ENCODE measurements at places on chromosomes 11 and 22.

DNA sequence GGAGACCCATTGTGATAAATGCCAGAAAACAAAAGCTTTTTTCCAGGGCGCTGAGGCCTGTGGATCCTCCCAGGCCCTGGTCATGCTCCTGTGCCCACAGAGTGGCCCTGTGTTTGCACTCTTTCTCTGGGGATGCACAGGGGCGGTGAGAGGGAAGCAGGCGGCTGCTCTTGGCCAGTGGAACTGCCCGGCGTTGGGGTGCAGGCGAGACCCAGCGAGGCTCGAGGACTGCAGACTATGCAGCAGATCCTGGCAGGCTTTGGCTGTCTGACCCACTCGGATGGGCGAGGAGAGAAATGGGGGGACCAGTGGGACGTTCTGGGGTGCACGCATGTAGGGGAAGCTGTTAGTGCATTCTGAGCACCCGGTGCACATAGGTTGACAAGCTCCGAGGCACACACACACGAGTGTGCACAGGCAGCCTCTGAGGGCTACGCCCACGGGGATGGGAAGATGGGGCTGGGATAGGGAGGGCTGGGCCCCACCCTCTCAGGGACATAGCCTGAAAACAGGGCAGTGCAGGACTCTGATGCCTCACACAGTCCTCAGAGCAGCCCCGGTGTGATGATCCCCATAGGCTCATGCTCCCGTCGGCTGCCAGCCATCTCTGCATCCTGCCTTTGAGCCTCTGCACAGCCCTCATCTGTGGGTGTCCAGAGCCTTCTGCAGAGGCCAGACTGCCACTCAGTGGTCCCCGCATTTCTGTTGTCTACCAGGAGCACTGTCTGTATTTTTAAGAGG is 1233.5 kb downstream of the BRD1 start:
- no peak for DNase-seq

- DNase-seq: no peak
Measured at GRCh38 chr11:95542868-95543551, 246.6 kb downstream of the FAM76B start.

GRCh38 chr11:67276781-67277230 is 10.5 kb downstream of the GRK2 start:
- no peak for DNase-seq

DNA sequence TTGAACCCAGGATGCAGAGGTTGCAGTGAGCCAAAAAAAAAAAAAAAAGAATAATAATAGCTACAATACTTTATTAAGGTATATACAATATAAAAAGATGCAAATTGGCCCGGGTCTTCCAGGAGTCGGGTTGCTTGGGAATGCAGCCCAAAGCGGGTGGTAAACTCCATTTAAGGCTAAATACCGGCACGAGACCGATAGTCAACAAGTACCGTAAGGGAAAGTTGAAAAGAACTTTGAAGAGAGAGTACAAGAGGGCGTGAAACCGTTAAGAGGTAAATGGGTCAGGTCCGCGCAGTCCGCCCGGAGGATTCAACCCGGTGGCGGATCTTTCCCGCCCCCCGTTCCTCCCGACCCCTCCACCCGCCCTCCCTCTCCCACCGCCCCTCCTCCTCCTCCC is 143.3 kb downstream of the DLG2 start:
- DNase-seq: no peak

GRCh38 chr22:49124608-49125007 is 703.1 kb downstream of the BRD1 start:
- DNase-seq: no peak

DNA sequence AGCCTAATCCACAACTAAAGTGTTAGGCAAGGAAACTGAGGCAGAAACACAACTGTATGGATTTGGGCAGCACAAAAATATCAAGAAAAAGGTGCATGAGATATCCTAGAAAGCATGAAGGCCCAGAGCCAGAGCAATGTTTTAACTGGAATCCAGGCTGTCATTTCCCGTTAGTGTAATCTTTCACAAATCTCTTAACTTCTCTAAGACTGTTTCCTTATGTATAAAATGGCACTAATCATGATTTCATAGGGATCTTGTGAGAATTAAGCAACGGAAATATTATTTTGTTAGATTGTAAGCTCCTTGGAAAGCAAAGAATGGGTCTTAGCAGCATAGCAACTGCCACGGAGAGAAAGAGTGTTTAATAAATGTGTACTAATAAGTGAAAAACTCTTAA is 14.7 kb upstream of the SYTL2 start:
- DNase-seq: no peak

DNA sequence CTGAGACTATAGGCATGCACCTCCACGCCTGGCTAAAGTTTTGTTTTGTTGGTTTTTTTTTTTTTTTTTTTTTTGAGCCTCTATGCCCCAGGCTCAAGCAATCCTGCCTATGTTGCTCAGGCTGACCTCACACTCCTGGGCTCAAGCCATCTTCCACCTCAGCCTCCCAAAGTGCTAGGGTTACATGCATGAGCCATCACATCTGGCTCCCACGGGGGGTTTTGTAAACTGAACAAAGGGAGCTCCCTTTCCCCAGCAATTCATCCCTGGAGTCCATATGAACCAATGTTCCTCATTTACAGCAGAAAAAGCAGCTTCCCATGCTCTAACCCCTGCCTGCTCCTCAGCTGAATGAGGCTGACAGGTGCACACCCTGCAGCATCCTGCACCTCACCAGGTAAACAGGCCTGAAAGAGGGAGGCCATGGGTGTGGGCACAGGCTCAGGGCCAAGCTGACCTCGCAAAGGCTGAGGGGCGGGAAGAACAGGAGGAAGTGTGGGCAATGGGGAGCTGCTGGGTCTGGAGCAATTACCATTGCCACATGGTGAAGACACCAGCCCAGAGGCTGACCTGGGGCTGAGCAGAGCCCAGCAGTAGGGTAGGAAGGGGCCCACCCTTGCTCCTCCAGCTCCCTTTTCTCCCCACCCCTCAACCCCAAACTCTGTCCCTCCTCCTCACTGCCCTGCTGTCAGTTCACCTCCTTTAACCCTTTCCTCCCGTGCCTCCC is 58.2 kb downstream of the RBX1 start:
- DNase-seq: no peak
